ENCODE measurements at places on chromosomes 16 and 17.

DNA sequence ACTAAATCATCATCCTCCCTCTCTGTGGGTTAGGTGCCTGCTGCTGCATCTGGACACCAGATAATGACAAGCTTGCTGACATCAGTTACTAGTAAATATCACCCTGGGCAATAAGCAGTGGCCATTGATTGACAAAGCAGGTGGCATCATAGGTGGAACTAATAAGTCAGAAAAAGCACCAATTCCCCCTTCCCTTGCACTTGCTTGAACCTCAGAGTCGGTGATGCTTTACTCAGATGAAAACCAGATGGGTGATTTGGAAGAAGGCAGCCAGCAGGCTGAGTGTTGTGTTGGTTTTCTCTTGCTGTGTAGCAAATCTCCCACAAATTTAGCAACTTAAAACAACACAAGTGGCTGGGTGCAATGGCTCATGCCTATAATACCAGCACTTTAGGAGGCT, 146.9 kb upstream of the NOL11 start:
- no peak for DNase-seq

- peak; percentile 24 for DNase-seq
These were observed at the start of gene HAS3 for GRCh38 chr16:69105501-69106361. HAS3 (plus strand) TSS chr16:69105653; CDS start chr16:69109396, 3,743 bp downstream.

DNA sequence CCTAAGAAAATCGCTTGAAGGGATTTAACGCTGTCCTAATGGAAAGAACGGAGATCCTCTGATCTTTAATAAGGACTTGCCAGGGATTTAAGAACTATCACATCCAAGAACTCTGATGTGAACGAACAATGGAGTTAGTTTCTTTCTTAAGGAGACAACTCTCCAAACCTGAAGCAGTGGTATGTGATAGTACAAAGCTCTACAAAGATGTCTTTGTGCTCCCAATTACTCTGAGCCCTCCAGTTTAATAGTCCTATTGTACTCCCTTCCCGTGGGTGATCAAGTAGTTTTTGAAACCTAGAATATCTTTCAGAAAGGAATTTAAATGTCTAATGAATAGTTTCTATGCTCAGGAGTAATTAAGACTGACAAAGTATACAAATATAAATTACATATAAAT, 123.8 kb downstream of the FTO start:
- DNase-seq, result no peak

GRCh38 chr16:7090628-7091115, 242.0 kb upstream of the RBFOX1 start:
- no peak for DNase-seq

- DNase-seq, result no peak
These were observed 12.1 kb upstream of the USP10 start for GRCh38 chr16:84687715-84688114.

- DNase-seq, result peak; percentile 57
These were observed 1.0 kb upstream of the ABCC12 start for GRCh38 chr16:48156790-48157209.

GRCh38 chr17:76772842-76773525, 35.1 kb downstream of the MFSD11 start:
- peak; percentile 77 for DNase-seq

DNA sequence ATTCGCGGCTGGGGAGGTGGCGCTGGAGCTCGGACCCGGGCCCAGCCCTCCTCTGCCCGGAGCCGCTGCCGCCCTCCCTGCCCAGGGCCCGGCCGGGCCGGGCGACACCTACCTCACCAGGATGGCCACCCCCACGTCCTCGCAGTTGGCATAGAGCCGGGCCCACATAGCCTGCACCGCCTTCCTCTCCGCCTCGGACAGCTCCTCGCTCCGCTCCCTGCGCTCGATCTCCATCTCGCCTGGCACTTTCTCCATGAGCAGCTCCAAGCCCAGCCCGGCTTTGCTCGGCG, 276 bp downstream of the CYGB start:
- DNase-seq, result no peak

- no peak for DNase-seq
These were observed 1.5 kb upstream of the NPTX1 start for GRCh38 chr17:80477647-80478478.

- DNase-seq, result no peak
These were observed 2.0 kb downstream of the B3GNT9 start for GRCh38 chr16:67148656-67149275.

GRCh38 chr16:10031473-10031872, 150.8 kb downstream of the GRIN2A start:
- no peak for DNase-seq

DNA sequence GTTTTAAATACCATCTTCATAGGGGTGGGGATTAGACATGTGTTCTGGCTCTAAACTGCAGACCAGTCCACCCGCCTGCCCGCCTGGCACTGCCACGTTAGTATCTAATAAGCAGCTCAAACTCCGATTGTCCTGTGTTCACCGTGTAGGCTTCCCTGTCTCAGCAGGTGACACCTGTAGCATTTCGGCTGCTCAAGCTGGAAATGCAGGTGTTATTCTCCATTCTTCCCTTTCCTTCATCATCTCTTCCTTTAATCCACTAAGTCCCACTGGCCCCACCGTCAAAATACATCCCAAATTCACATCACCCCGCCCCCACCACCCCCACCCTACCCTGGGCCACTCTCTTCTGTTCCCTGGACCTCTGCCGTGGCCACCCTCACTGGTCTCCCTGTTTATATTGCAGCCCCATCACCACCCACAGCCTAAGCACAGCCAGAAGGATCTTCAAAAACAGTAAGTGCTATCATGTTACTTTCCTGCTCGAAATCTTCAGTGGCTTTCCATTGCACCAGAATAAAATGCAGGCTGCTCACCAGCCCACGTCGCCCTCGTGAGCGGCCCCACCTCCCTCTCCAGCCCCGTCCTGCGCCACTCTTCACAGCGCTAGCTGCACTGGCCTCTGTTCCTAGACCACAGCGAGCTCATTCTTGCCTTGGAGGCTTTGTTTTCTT, 65.1 kb downstream of the RTN4RL1 start:
- DNase-seq, result no peak

DNA sequence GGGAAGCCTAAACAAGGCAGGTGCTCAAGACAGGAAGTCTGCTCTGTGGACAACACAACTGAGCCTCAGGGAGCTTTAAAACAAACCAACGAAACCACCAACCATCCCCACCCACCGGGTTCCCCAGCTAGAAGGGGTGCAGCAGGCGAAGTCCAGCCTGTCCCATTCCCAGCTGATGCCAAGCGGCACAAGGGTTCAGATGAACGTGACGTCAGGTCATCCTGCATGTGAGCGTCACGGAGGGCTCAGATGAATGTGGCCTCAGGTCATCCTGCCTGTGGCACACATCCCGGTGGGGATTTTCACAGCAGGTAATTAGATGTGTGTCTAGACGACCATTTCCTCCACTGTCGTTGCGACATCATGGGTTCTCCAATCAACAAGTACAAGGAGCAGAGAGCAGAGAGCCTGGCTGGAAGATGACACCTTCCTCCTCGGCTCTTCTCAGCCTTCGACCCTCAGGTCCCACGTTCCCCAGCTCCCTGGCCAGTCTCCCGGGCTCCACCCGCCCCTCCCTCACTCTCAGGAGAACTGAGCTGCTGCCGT, 246.5 kb downstream of the FOXL1 start:
- DNase-seq, result no peak

DNA sequence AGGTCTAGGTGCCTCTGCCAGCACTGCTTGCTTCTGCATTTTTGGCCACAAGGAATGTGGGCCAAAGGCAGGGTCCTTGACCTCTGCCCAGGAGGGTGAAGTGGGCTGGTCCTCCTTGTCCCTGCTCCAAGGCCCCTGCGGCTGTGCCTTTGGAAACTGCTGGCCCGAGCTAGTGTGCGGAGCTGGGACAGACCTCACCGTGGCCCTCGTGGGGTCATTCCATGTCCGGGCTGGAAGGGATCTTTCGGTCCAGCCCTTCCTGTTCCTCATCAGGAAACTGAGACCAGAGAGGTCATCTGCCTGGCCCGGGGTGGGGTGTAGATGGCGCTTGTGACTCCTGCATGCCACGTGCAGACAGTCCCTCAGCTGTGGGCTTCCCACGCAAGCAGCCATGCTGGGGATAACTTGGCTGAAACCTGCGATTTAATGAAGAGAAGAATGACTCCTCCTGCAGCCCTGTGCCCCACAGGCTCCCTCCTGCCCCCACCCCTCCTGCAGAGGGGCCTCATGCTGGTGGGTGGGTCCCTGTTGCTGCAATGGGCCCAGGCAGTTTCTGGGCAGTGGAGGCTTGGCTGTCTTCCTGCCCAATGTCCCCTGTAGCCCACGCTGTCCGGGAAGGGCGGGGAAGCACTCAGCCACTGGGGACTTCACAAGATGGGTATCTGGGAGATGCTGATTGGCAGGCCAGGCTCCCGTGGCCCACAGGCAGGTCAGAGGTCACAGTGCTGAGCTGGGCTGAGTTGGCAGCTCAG, 245.2 kb downstream of the SEC14L1 start:
- peak; percentile 77 for DNase-seq

DNA sequence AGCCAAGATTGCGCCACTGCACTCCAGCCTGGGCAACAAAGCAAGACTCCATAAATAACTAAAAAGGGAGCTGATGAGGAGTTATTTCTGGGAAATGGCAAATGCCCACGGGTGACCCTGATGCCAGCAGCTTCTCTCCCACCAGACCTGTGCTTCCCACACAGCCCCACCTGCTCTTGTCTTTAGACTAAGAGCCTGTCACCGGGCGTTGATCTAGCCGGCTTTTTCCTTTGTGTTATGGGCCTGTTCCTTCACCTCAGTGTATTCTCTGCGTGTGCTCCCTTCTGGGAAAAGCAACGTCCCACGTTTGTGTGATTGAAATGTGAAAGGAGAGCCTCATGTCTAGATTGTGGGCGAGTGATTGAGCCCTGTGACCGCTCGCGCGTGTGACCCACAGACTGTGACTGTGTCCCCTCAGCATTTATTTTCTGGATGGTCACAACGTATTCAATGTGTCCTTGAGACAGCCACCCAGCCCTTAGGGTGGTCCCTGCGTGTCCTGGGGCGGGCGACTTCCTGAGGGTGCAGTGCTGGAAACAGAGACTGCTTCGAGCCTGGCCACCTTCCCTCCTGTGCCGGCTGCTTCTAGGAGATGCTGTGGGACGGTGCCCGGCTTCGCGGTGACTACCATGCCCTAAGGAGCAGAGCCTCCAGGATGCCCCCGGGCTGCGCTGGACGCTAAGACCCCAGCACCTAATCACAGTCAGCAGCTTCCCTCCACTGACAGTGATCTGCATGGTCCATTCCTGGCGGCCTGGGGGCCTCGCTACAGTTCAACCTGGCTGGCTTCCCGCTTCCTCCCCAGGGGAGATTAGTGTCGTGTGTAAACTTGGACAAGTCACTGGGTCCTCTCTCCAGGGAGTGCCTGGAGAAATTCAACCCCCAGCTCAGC, 7.8 kb upstream of the RNPS1 start:
- DNase-seq, result no peak

- DNase-seq, result no peak
These were observed 8.5 kb upstream of the MYCBPAP start for GRCh38 chr17:50499721-50500120.

All from fibroblast of the conjunctiva (primary cell).